SW 1271 (cell line): ENCODE measurements at places on chromosomes 16 and 17.

DNA sequence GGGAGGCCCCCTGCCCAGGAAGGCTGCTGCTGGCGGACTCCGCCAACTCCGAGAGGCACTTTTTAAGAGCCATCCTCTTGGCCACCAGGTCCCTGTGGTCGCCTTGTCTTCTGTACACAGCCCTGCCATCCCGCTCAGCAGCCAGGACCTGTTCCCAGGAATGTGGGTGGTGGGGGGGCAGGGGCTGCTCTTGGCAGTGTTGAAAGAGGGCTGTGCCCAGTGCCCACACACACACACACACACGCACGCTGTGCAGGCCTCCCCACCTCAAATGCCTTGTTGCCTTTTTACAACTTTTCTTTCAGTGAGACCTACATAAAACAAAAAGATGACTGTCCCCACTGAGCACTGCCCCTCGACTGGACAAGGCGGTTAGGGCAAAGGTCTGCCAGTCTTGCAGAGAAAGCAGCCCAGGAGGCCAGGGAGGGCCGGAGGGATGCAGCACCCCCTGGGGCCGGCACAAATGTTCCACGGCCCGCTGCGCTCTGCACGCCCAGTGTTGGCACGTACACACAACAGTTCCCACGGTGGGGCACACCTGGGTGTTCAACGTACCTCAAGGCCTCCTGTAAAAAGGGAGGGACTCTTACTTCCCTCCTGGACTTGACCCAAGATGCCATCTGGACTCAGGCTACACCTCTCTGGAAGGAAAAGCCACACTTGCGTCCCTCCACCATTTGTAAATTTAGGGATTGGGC is 18.5 kb upstream of the PITPNA start:
- DNase-seq, result no peak

GRCh38 chr16:17496891-17497290 is 26.1 kb upstream of the XYLT1 start:
- DNase-seq, result no peak

DNA sequence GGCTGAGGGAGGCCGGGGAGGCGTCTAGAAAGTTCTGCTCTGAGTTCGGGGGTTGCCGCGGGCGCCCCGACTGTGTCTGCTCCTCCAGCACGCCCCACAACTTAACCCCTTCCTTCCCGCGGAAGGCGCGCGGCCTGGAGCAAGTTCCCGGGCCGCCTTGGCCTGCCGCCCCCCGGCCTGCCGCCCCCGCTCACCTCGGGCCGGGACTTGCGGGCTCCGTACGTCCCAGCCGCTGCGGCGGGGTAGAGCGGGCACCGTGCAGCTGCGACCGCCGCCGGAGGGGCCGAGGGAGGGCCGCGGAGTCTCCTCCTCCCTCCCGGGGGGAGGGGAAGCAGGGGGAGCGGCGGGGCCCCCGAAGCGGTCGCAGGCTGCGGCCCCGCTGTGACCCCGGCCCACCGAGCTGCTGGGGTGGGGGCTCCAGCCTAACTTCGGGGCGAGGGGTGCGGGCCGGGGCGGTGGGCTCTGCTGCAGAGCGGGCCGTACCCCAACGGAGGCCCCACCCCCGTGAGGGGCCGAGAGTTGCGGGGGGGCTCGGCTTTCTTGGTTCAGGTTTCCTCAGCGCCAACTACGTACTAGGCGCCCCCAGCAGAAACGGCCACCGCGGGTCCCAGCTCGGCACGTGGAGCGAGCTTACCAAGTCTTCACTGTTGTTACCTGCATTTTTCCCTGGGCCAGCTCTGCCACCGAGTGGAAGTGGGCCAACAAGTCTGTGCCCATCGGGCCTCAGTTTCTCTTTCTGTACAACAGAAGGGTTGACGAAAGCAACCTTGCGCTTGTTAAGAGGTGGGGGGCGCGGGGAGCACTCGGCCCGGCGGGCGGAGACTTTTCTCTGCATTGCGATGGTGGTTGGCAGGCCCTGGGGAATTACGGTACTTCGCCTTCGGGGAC is at the start of gene CCDC102A:
CCDC102A (minus strand) TSS at position 266 of the 888 bp plus-strand sequence. CDS start 7,394 bp downstream, outside the sequence.
- no peak for DNase-seq

DNA sequence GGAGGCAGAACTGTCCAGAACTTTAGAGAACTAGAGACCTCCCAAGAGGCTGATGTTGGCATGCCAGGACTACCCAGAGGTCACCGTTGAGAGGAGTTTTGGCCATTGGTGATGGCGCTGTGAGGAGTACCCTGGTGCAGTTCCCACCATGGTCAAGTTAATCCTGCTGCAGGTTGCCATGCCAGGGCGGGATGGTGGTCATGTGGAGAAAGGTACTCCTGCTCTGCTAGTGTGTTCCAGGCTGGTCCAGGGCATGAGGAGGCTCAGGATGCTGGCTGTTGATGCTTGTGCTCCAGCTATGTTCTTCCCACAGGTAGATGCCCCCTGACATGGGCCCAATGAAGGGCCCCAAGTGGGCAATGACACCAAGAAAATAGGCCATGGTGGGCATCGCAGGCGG is 4.1 kb upstream of the PHF12 start:
- no peak for DNase-seq

GRCh38 chr16:57572978-57573728 is 30.7 kb downstream of the ADGRG5 start:
- no peak for DNase-seq

DNA sequence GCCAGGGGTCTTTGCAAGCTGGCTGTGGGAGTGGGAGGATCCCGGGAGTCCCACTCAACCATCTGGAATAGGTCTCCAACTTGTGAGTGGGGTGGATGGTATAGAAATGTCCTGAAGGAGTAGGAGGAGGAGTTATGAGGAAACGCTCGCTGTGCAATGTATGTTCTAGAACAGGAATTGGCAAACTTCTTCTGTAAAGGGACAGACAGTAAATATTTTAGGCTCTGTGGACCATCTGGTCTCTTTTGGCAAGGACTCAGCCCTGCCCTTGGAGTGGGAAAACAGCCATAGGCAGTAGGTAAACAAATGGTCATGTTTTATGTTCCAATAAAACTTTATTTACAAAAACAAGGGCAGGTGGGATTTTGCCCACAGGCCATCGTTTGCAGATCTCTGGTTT is 149.2 kb downstream of the NPIPB5 start:
- DNase-seq, result no peak

DNA sequence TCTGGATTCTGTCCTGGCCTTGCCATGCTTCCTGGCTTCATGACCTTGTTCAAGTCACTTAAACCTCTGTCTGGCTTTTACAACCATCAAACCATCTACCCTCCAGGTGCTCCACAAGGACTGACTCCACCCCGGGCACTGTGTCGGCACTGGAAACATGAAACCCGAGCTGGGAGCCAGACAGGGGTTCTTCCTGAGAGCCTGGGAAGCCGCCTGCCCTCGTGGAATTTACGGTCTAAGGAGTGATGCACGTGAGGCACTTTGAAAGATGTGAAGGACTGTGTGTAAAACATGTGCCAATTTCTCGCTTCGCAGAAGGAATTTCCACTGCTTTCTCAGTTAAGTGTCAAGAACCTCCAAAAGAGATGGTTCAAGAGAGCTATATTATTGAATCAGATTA is 11.6 kb downstream of the CDK5R1 start:
- no peak for DNase-seq

GRCh38 chr17:57552114-57552624 is 192.9 kb downstream of the CCDC182 start:
- DNase-seq, result no peak

DNA sequence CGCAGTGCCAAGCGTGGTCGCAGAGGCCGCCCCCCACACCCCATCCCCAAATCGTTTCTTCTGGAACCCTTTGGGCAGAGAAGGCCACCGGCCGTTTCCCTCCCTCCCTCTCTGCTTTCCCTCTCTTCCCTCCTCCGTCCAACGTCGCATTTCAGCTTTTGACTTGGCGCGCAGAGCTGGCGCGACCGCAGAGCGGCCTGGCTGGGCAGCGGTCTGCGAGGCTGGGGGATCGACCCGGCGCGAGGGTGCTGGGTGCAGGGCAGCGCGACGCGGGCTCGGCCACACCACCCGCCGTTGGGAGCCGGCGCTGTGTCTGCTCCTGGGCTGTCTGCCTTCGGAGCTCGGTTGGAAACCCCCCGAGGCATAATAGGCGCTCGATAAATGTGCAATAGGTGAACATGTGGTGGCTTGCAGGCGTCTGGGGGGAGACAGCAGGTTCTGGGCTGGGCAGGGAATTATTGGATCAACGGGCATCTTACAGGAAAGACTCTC is 2.8 kb upstream of the NTN3 start:
- no peak for DNase-seq

- DNase-seq, result no peak
Observed at GRCh38 chr16:21937336-21937829, 15.8 kb upstream of the UQCRC2 start.

GRCh38 chr17:76751416-76751993 is 13.6 kb downstream of the MFSD11 start:
- no peak for DNase-seq

GRCh38 chr16:78768226-78768625 is 668.8 kb downstream of the WWOX start:
- no peak for DNase-seq

- DNase-seq, result peak; percentile 92
Observed at GRCh38 chr17:51120739-51121619, at the start of gene SPAG9. SPAG9 (minus strand) TSS chr17:51120868; CDS start chr17:51120656, 212 bp downstream.

GRCh38 chr17:5237541-5238016 is 2.9 kb upstream of the SCIMP start:
- peak; percentile 36 for DNase-seq
